ENCODE measurements at places on chromosomes 11 and 22. TPM values are rescaled to one million over a fixed set of nuclear protein-coding genes. Genes with fewer than 3 reads are reported as not detected.

Gene C22orf42
- not detected for total RNA-seq

Gene DDTL
- not detected for total RNA-seq

Gene RAG2
- not detected for total RNA-seq

Gene TYR
- not detected for total RNA-seq

Gene TMEM41B
- total RNA-seq: 39.0 TPM

Gene AGBL2
- 0.86 TPM for total RNA-seq

Gene SLC22A6
- not detected for total RNA-seq

Gene IFITM10
- 0.62 TPM for total RNA-seq

Gene MYOD1
- total RNA-seq: not detected

DNA sequence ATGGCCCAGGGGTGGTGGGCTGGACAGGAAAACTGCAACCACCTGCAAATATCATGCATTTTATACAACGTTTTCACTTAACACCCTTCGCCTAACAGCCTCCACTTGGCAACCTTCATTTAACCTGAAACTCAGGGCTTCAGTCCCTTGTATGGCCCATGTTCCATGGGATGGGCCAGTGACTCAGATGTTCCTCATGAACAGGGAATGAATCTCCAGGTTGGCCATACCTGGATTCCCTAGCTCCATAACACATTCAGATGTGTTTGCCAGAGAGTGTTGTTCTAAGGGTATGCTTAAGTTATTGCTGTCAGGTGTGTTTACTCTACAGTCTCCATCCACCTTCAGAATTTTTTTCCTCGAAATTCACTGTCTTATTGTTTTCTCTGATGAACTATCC is 316.9 kb downstream of the JRKL start:
- no peak overlapping the region for H3K27ac ChIP-seq
- no peak overlapping the region for H3K4me3 ChIP-seq
- no peak for DNase-seq
- H3K36me3 ChIP-seq: no peaks in the 10 kb centered on the region
- H3K27me3 ChIP-seq: no peaks in the 10 kb centered on the region

DNA sequence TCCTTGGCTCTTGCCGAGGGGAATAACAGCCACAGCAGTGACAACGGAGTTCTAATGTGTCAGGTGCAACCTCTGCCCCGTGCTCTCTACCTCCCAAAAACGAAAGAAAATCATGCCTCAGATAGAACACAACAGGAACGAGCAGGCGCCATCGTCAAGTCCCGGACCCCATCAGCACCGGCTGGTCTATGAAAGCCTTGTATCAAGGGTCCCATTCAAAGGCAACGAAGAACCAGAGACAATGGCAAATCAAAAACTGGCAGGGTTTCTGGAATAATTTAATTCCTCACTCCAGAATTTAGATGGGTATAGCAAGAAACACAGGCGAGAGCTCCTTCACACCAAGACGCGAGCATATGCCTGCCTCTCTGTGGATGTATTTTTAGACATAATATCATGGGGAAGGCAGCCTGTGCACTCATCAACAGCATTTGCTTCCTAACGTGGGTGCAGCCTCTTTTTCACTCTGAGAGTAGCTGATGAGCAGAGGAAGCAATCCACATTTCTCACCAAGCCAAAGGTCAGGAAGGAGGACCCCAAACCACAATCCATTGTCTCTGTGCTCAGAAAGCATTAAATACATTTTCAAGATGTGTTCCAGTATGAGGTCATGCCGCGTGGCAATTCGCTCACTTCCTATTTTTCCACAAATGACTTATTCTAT is 193.4 kb upstream of the BLID start:
- H3K4me3 ChIP-seq: no peak overlapping the region
- H3K27ac ChIP-seq: no peak overlapping the region
- H3K36me3 ChIP-seq: no peaks in the 10 kb centered on the region
- H3K27me3 ChIP-seq: peaks cover 7% of the 10 kb centered on the region
- DNase-seq: peak; percentile 3

DNA sequence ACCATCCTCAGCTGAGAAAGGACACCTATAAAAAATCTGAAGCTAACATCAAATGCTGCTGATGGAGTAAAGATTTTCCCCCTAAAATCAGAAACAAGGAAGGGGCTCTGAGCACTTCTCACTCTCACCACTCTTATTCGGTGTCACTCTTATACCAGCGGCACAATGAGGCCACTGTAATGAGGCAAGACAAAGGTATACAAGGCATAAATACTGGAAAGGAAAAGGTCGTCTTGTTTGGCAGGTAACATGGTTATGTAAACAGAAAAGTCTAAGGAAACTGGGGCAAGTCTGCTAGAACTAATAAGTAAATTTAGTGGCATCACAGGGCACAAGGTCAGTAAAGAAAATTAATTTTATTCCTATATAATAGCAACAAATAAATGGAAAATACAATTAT is 8.1 kb upstream of the MOB2 start:
- H3K36me3 ChIP-seq: no peaks in the 10 kb centered on the region
- DNase-seq: no peak
- no peaks in the 10 kb centered on the region for H3K27me3 ChIP-seq
- H3K4me3 ChIP-seq: no peak overlapping the region
- no peak overlapping the region for H3K27ac ChIP-seq

DNA sequence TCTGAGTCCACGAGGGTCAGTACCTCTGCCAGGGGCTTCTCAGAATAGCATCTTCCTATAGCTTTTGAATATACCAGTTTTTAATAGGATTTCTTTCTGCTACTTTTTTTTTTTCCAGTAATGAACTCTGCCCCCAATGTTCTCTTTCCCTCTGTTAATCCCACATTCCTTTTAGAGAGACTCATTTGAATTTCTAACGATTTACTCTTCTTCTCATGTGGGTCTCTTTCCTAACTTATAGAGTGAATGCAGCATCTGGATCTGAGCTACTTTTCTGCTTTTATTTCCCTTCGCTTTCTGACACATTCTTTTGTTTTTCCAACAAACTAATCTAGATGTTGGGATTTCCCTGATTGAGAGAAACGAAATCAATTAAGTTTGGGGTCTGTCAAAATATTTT is 71.4 kb downstream of the INSC start:
- no peak overlapping the region for H3K27ac ChIP-seq
- no peak for DNase-seq

- peaks cover 12% of the 10 kb centered on the region for H3K4me1 ChIP-seq
- H3K4me3 ChIP-seq: no peak overlapping the region
- no peak overlapping the region for H3K27ac ChIP-seq
These were observed 3.7 kb downstream of the PRDM10 start for GRCh38 chr11:129998905-129999304.

GRCh38 chr11:62980133-62980760 is 4.5 kb downstream of the SLC22A6 start:
- H3K4me3 ChIP-seq: no peak overlapping the region
- peak; percentile 6 for DNase-seq
- H3K36me3 ChIP-seq: no peaks in the 10 kb centered on the region
- no peaks in the 10 kb centered on the region for H3K4me1 ChIP-seq
- H3K27me3 ChIP-seq: no peaks in the 10 kb centered on the region
- no peak overlapping the region for H3K27ac ChIP-seq

GRCh38 chr11:85685125-85685819 is 723 bp downstream of the CCDC89 start:
- H3K27me3 ChIP-seq: peaks cover 12% of the 10 kb centered on the region
- no peak overlapping the region for H3K4me3 ChIP-seq
- no peak for DNase-seq
- no peak overlapping the region for H3K27ac ChIP-seq

DNA sequence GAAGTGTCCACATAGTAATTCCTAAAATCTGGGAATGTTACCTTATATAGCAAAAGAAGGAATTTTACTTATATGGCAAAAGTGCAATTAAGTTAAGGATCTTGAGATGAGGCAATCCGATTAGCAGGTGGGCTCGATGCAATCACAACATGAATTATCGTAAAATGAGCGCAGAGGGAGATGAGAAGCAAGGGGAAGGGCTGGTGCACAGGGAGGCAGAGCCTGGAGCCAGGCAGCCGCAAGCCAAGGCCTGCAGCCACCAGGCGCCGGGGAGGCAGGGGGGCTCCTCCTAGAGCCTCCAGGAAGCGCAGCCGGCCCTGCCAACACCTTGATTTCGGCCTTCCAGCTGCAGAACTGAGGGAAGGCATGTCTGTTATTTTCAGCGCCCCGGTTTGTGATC is 85.7 kb downstream of the CELSR1 start:
- H3K4me3 ChIP-seq: no peak overlapping the region
- H3K27ac ChIP-seq: no peak overlapping the region
- H3K36me3 ChIP-seq: no peaks in the 10 kb centered on the region
- no peaks in the 10 kb centered on the region for H3K4me1 ChIP-seq
- H3K27me3 ChIP-seq: no peaks in the 10 kb centered on the region
- no peak for DNase-seq

DNA sequence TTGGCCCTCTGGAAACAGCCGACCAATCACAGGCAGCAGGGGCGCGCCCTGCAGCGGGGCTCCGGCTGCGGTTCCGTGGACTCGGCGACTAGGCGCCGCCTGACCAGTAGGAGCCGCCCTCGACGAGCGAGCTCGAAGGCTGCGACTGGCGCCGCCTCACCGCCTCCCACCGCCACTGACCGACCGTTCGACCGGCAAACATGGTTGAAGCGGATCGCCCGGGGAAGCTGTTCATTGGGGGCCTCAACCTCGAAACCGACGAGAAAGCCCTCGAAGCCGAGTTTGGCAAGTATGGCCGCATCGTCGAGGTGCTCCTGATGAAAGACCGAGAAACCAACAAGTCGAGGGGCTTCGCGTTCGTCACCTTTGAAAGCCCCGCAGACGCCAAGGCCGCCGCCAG is at the start of gene RBMXL2:
RBMXL2 (plus strand) TSS at position 78 of the 400 bp plus-strand sequence; CDS start at position 201, 123 bp downstream.
- no peak within 1 kb of the TSS for H3K4me3 ChIP-seq
- no peak for DNase-seq
- no peaks in the 10 kb centered on the region for H3K4me1 ChIP-seq
- peaks cover 3% of the 10 kb centered on the region for H3K27me3 ChIP-seq
- no peak within 1 kb of the TSS for H3K27ac ChIP-seq

GRCh38 chr11:6377902-6378639 is 12.2 kb upstream of the SMPD1 start:
- H3K27me3 ChIP-seq: no peaks in the 10 kb centered on the region
- peak overlapping the region; percentile 27 for H3K4me3 ChIP-seq
- peak overlapping the region; percentile 66 for H3K27ac ChIP-seq
- peaks cover 17% of the 10 kb centered on the region for H3K4me1 ChIP-seq
- H3K36me3 ChIP-seq: no peaks in the 10 kb centered on the region
- peak; percentile 64 for DNase-seq

- H3K4me3 ChIP-seq: no peak overlapping the region
- H3K4me1 ChIP-seq: peaks cover 31% of the 10 kb centered on the region
- H3K27ac ChIP-seq: no peak overlapping the region
These were observed 130.5 kb upstream of the C11orf58 start for GRCh38 chr11:16607675-16608644.

DNA sequence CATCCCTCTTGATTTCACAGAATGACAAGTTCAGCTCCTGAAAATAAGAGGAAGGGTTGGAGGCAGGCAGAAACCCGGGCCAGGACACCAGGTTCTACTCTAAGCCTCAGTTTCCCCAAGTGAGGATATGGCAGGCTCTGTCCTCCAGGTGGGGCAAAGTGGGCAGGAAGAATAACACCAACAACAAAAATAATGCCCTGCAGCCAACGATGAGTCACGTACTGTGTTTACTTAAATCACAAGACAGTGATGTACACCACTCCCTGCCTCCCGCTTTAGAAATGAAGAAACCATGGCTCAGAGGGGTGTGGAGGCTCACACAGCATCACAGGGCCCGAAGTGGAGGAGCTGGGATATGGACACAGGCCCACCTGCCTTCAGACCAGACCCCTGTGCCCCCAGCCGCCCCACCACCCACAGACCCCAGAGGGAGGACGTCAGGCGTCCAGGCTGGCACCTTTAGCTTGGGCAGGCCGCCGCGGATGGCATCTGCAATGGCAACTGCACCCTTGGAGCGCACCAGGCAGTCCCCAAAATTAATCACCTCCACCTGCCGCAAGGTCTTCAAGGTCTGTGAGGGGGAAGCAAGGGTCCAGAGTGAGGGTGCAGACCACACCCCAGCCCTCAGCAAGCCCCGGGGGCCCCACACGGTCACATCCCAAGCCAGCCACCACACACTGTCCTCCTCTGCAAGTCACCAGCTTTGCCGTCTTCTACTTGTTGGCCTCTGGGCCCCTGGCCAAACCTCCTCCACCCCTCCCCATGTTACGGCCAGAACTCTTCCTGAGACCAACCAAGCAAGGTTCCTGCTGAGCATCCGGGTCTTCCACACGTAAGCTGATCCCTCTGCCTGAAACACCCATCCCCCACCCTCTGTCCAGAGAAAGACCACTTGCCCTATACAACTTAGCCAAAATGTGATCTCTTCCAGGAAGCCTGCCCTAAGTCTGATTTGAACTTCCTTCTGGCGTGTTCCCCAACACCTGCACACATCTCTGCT is 15.8 kb upstream of the CHADL start:
- peak overlapping the region; percentile 33 for H3K27ac ChIP-seq
- H3K27me3 ChIP-seq: no peaks in the 10 kb centered on the region
- H3K4me1 ChIP-seq: peaks cover 14% of the 10 kb centered on the region
- H3K36me3 ChIP-seq: peaks cover 33% of the 10 kb centered on the region
- no peak overlapping the region for H3K4me3 ChIP-seq
- DNase-seq: peak; percentile 53

- peak overlapping the region; percentile 7 for H3K4me3 ChIP-seq
- H3K4me1 ChIP-seq: peaks cover 41% of the 10 kb centered on the region
- DNase-seq: no peak
- H3K27ac ChIP-seq: peak overlapping the region; percentile 35
- H3K36me3 ChIP-seq: peaks cover 4% of the 10 kb centered on the region
- no peaks in the 10 kb centered on the region for H3K27me3 ChIP-seq
These were observed 922 bp downstream of the CRACR2B start for GRCh38 chr11:828506-829175.

GRCh38 chr11:70493089-70493474 is 94.8 kb downstream of the CTTN start:
- DNase-seq: no peak
- no peak overlapping the region for H3K27ac ChIP-seq
- no peak overlapping the region for H3K4me3 ChIP-seq
- H3K4me1 ChIP-seq: no peaks in the 10 kb centered on the region
- no peaks in the 10 kb centered on the region for H3K27me3 ChIP-seq

DNA sequence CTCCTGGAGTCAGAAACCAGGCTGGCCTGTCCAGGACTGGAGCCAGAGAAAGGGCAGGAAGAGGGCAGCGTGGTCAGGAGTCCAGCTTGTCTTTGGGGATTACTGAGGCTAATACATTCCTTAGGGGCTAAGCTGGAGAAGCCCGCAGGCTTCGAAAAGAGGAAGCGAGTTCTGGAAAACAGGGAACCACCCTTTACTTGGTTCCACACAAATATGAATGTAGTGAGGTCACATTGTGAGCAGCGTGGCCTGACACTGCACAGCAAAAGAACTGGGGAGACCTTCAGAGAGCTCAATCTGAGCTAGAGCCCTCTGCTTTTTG is 132.3 kb downstream of the CEP164 start:
- no peak overlapping the region for H3K27ac ChIP-seq
- no peak overlapping the region for H3K4me3 ChIP-seq
- H3K27me3 ChIP-seq: no peaks in the 10 kb centered on the region
- no peaks in the 10 kb centered on the region for H3K36me3 ChIP-seq

GRCh38 chr11:16804104-16804947 is 65.9 kb downstream of the C11orf58 start:
- H3K4me3 ChIP-seq: no peak overlapping the region
- H3K27ac ChIP-seq: no peak overlapping the region
